ENCODE measurements at places on chromosomes 7 and 10.

- no peak for DNase-seq
Observed at GRCh38 chr10:77630507-77630848, 7.1 kb downstream of the KCNMA1 start.

DNA sequence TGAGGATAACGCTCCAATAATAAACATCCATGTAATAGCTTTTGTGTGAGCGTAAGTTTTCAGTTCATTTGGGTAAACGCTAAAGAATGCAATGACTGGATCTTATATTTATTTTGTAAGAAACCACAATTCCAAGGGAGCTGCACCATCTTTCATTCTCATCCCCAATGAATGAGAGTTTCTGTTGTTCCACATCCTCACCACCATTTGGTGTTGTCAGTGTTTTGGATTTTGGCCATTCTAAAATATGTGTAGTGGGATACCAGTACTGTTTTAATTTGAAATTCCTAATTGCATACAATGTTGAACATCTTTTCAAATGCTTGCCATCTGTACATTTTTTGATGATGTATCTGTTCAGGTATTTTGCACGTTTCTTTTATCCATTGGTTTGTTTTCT lies 50.9 kb upstream of the SEMA3D start:
- DNase-seq = no peak

GRCh38 chr7:97272237-97272975 lies 154.9 kb downstream of the SDHAF3 start:
- no peak for DNase-seq

DNA sequence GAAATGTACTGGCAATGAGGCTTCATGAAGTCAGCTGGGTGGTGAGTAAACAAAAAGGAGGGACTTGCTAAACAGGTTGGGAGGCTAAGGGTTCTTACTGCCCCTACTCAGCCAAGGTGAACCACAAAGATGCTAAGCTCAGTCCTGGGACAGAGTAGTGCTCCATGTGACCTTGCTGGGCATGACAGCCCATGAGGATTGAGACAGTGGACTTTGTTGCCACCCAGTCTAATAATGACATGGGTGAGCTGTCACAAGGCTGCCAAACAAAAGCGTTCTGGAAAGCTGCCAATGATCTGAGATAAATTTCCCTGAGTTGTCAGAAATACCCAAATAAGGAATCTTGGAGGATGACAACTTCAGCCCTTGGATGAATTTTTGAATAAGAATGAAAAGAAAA lies 75.2 kb downstream of the CLEC2L start:
- no peak for DNase-seq

DNA sequence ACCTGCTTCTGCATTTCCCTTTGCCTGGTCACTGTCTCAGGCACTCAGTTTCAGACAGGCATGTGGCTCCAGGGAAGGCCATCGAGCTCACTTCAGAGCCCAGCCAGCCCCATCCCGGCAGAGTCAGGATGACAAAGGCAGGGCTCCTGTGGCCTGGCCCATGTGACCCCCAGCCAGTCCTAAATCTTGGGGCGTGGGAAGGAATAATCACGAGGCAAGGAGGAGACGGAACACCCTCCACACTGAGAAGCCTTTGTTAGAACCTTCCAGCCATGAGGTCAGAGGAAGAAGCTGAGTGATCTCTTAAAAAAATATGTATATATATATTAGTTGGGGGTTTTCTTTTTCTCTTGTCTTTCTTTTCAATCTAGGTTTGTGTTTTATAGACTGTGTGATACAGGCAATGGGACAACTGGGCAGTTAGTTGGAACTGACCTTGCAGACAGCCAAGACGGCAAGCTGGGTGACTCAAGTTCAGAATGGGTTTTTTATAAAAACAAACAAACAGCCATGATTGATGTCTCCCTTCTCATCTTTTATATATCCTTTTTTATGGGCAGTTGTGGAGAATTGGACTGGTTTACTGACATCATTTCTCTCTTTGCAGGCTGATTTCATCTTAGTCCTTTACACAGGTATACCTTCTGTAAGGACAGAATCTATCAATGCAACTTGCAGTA lies 60.8 kb downstream of the CHN2 start:
- DNase-seq = no peak

DNA sequence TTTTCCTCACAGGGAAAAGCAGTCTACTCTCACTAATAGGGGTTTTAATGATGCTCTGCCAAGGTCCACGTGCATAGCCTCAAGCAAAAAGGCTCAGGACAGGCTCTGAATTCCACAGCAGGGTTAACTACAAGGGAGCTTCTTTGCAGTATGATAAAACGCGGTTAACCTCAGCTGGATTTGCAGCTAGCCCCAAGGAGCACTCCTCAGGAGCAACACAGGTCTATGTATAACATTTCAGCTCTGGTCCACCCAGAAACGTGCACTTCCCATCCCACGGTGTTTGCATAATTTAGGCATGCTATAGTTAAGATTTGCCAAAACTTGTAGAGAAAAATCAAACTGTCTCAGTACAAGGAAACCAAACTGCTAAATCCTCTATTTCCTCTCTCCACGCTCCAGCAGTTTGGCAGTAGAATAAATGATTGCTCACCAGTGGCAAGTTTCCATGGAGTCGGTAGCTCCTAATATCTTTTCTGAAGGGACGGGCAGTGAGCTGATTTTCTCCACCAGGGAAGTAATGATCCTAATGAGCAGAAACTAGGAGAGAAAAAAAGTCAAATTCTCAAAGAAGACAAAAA lies 13.1 kb upstream of the ASB4 start:
- no peak for DNase-seq

DNA sequence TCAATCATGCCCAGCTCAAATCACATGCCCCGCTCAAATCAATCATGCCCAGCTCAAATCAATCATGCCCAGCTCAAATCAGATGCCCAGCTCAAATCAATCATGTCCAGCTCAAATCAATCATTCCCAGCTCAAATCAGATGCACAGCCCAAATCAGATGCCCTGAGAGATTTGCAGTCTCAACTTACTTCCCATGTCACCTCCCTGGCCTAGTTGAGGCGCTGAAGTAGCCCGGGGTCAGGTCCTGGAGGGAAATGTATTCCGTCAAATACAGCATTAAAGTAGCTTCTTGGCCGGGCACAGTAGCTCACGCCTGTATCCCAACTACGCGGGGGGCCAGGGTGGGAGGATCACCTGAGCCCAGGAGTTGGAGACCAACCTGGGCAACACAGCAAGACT lies 15.7 kb upstream of the PRKAR1B start:
- DNase-seq = no peak

GRCh38 chr10:97463363-97464132 lies 17.6 kb downstream of the ZDHHC16 start:
- DNase-seq = no peak

DNA sequence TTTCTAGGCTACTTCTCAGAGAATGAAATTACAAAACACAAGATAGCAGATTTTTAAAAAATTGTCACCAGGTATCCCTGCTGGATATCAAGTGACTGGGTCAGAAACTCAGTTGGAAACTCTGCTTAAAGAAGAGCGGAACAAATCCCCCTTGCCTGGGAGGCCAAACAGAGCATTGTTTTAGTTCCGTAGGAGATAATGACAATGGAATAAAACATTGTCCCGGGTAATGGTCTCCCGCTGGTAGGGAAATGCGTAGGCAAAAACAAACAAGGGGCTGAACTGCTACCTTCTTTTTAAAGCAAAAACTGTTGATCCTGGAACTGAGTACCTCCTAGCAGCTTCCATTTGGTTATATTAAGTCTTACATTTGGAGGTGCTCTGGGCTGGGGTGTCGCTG lies 21.3 kb upstream of the VAX1 start:
- no peak for DNase-seq

DNA sequence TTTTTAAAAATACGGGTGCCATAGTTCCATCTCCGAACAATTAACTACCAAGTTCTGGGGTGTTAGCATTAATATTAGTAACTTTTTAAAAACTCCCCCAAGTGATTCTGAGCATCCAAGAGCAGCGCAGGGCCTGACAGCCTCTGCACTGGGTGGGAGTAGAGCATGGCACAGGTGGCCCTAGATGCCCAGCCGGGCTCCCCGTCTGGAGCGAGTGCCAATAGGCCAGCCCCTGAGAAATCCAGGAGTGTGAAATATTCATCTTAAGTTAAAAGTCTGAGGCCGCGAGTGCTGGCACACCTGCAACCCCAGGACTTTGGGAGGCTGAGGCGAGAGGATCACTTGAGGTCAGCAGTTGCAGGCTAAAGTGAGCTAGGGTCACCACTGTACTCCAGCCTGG lies 16.2 kb downstream of the FAM107B start:
- DNase-seq = no peak

DNA sequence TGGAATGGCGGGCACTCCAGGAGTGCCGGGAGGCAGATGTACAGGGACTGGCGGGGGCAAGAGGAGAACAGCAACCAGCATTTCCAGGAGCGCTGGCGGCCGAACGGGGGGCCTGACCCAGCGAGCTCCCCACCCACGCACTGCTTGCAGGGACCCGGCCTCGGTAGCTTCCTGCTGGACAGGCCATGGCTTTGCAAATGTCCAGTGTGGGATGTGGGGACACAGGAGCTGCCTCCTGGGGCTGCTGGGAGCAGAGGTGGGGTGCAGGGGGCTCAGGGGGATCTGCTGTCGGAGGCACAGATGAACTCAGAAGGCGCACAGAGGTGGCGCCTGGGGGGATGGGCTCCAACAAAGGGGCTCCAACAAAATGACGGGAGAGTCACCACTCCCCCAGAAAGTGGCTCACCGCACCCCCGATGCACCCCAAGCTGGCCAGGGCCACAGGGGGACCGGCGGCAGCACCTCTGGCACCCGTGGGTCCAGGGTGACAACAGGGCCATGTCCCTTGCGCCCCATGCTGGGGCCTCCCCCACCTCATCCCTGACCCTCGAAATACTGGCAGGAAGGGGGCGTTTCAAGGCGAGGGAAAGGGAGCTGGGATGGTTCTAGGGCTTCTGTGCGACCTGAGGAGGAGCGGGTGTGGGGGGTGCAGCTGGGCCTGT lies 41.1 kb downstream of the AP5Z1 start:
- no peak for DNase-seq

- no peak for DNase-seq
Observed at GRCh38 chr10:3090914-3091787, 23.8 kb downstream of the PFKP start.

DNA sequence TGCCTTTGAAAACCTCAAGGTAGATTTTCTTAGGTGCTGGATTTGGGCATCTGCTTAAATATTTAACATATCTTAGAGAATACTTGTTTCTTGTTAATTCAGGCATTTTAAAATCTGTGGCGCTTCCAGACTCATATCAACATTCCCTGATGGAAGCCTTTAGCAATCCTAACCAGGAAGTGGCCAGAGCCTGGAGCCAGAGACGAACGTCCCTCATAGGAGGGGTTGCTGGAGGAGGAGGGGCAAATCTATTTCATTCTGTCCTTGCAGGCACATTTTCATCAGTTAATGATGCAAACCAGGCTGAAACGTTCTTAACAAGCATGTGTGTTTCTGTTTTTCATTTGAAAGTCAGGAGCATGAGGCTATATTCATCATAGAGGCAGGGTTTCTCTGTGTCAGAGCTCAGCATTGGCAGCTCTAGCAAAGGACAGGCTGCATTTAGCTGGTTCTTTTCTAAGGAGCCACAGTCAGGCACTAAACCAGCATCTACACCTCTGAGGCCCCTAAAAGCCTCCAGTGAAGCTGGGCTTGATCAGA lies 17.8 kb upstream of the IFIT2 start:
- DNase-seq = no peak

GRCh38 chr7:77427996-77428603 lies 12.0 kb upstream of the GSAP start:
- no peak for DNase-seq

DNA sequence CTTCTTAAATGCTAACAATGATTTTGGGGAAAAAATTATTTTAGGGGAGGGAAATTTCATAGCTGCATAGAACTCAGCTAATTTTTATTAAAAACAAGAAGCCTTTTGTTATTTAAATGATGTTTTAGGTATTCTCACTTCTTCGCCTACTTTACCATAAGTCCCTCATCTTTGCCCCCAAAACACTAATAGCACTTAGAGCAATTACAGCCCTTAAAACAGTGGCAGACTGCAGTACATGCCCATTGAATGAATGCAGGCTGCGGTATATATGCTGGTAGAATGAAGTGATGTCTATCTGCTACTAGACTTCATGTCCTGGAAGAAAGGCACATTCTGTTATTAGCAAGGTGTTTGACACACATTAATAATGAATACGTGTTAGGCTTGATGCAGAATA lies 2.9 kb upstream of the SPAG6 start:
- DNase-seq = no peak

DNA sequence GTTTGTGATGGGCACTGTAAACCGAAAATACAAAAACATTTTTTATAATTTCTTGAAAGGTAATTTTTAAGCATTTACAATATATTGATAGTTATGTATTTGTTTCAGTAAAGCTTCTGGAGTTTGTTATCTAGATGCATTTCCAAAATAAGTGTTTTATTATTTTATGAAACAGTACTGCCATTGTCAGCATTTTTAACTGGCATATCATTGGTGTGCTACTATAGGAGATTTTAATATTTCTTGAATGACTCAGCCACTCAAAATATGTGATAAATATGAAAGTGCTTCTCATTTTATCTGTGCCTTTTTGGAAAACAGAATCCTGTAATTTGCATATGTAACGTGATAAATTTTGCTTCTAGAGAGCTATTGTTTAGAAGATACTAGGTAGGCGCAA lies 97.9 kb downstream of the ANKIB1 start:
- no peak for DNase-seq

DNA sequence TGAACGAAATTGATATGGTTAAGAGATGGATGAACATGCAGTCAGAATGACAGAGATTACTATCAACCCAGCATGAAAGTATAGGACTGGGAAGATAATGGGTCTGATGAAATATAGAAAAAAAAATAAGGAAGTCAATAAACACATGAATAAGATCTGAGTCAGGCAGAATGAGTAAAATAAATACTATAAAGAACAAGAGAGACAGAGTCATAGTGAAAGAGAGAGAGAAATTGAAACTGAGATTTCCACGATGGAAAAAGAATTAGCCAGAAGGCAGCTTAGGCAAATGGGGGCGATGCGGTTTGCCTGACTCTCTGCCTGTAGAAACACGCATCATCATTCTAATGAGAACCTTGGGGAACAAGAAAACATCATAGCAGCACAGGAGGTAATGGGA lies 26.6 kb downstream of the SEMA3D start:
- DNase-seq = no peak

DNA sequence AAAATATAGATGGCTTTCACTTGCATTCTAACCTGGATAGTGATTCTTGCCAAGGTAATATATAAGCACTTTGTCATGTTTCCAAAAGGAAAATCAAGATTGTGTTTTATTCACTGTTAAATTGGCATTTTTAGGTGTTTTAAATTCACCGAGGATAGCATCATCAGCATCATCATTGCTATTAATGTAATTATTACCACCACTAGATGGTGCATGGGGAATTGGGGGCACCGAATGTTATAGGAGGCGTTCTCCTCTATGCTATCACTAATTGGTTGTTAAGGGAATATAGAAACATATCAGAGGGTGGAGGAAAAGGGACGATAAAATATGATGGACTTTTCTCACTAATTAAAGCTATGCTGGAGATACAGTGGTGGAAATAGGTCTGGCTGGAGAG lies 95.5 kb downstream of the CELF2 start:
- no peak for DNase-seq

DNA sequence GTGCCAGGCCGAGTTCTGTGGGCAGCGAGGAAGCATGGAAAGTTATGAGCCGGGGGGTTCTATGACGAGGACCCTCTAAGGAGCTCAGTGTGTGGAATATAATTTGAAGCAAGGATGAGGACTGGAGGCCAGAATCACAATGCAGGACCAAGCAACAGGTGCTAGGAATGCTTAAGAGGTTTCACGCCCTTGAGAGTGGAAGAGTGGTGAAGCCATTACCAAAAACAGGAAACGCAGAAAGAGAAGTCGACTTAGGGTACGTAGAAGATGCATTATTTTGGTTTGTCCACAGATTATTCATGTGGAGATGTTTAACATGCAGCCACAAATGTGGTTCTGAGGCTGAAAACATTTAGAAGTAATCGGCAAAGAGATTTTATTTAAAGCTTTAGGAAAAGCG lies 78.7 kb downstream of the PIP4K2A start:
- no peak for DNase-seq
